Suprapubic skin (tissue), 4 donors: ENCODE measurements at places on chromosomes 5 and 9. TPM values are rescaled to one million over a fixed set of nuclear protein-coding genes. Genes with fewer than 3 reads are reported as not detected.

DNA sequence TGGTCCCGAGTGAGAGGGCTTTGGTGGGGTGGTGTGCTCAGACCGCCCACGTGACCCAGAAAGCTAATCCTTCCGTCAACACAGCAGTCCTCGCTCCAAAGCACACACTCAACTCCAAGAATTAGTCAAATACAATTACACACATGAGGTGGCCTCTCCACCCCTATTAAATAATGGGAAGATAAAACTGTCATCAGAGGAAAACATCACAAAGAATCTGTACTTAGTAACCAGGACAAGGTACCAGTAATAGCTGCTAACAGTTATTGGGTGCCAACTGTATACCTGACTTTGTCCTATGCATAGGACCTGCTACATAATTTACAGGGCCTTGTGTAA, 222.8 kb downstream of the HSPA4 start:
- H3K36me3 ChIP-seq: no peaks in the 10 kb centered on the region
- DNase-seq: no peak
- no peak overlapping the region for H3K4me3 ChIP-seq
- H3K4me1 ChIP-seq: no peaks in the 10 kb centered on the region

Gene LRRTM2
- not detected for total RNA-seq

DNA sequence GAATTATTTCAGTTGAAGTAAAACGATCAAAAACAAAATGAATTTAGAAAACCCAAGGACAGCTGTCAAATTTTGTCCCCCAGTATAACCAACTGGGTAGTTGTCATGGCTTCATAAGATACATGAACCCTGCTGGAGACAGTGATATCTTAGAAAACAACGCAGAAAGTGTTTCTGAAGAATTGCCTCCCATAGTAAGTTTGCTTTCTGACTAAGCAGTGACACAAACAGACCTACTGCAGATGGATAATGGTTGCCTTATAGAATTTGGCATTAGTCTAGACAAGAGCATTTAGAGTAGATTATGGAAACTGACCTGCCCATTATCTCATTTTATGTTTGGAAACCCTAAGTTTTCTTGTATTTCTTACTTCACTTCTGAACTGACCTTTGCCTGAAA, 187.7 kb upstream of the KCNN2 start:
- H3K4me1 ChIP-seq: no peaks in the 10 kb centered on the region
- no peak overlapping the region for H3K27ac ChIP-seq
- no peaks in the 10 kb centered on the region for H3K27me3 ChIP-seq
- H3K36me3 ChIP-seq: no peaks in the 10 kb centered on the region
- no peak for DNase-seq

DNA sequence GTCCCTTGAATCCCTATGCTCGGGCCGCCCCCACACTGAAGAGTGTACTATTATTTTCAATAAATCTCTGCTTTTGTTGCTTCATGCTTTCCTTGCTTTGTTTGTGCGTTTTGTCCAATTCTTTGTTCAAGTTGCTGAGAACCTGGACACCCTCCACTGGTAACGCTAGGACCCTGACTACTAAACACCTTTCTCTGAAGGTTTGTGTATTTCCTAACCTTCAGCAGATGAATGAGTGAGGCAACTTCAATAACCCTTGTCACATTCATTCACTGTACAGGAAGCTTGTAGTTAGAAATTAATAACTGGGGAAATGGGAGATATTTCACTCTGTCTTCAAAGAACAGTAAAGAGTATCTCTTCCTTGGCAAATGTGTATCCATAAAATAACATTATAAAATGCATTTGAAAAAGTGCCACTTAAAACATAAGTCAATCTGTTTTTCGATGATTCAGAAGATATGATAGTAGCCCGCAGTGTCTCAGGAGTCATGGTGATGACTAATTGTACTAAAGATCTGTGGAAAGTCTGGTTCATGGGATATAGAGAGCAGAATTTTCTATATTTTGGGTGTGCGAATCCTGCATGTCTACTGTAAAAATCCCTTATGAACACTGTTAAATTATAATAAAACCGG, 43.2 kb upstream of the ANKH start:
- DNase-seq: no peak
- no peak overlapping the region for H3K4me3 ChIP-seq
- H3K4me1 ChIP-seq: peaks cover 8% of the 10 kb centered on the region
- no peaks in the 10 kb centered on the region for H3K36me3 ChIP-seq
- H3K27ac ChIP-seq: no peak overlapping the region

DNA sequence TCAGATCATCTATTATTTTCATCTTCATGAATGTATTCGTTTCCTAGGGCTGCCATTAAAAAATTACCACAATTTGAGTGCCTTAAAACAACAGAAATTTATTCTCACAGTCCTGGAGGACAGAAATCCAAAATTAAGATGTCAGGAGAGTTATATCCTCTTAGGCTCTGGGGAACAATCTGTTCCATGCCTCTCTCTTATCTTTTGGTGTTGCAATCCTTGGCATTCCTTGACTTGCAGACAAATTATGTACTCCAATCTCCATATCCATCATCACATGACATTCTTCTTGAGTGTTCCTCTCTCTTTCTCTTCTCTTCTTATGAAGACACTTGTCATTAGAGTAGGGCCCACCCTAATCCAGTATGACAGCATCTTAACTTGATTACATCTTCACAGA, 339.4 kb downstream of the EFNA5 start:
- H3K4me3 ChIP-seq: no peak overlapping the region
- peak overlapping the region; percentile 68 for H3K27ac ChIP-seq
- no peaks in the 10 kb centered on the region for H3K27me3 ChIP-seq
- peaks cover 3% of the 10 kb centered on the region for H3K4me1 ChIP-seq

Gene WDR38
- not detected for total RNA-seq

Gene OR1Q1
- not detected for total RNA-seq

DNA sequence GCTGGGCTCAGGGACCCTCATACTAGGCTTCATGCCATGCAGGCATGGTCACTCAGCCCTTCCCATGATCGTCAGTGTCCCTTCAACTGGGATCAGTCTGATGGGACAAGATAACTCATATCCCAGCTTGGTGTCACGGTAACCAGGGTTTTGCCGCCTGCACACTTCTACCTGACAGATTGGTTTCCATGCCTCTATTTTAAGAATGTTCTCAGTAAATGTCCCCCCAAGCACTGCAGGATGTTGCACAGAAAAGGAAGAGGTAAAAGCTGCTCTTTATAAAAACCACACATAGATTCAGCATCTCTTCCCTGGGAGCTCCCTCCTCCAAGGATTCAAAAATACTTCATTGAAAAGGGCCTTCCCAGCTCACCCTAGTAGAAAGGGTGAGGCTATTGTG, 56.1 kb downstream of the SLIT3 start:
- no peaks in the 10 kb centered on the region for H3K27me3 ChIP-seq
- no peak overlapping the region for H3K27ac ChIP-seq
- DNase-seq: no peak

Gene SLC6A18
- total RNA-seq: not detected

Gene SHC3
- 1.7 TPM for total RNA-seq

Gene ECSCR
- total RNA-seq: 5.5 TPM

DNA sequence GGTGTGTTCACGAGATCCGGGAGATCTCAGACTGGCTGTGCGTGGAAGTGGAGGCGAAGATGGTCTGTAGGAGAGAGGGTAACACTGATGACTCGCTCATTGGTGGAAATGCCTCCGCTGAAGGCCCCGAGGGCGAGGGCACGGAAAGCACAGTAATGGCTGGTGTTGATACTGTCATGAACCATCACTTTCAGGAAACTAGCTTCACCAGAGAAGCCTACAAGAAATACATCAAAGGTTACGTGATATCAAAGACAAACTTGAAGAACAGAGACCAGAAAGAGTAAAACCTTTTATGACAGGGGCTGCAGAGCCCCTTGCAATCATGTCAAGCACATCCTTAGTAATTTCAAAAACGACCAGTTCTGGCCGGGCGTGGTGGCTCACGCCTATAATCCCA, 265.7 kb downstream of the GOLPH3 start:
- no peak for DNase-seq
- H3K27ac ChIP-seq: no peak overlapping the region
- H3K27me3 ChIP-seq: no peaks in the 10 kb centered on the region
- no peaks in the 10 kb centered on the region for H3K36me3 ChIP-seq
- H3K4me3 ChIP-seq: no peak overlapping the region
